Epithelial cell of alveolus of lung (primary cell): ENCODE measurements at places on chromosomes 1 and 21. TPM values are rescaled to one million over a fixed set of nuclear protein-coding genes. Genes with fewer than 3 reads are reported as not detected.

The ACTA1 gene
- 0.13 and 10.3 TPM in 2 replicates for total RNA-seq

The ATP1A4 gene
- total RNA-seq = not detected in 2 replicates

The RER1 gene
- total RNA-seq = 76.4 and 78.5 TPM in 2 replicates

The NKAIN1 gene
- total RNA-seq = 0.26 TPM in 1 of 2 replicates, not detected in the other

The CRNN gene
- total RNA-seq = not detected in 2 replicates

The CDK11B gene
- 9.6 and 14.5 TPM in 2 replicates for total RNA-seq

The AMY1A gene
- not detected in 2 replicates for total RNA-seq

The OR2T35 gene
- total RNA-seq = not detected in 2 replicates

The ADGRL4 gene
- 3.8 and 22.1 TPM in 2 replicates for total RNA-seq

The BARHL2 gene
- not detected in 2 replicates for total RNA-seq

The ZBTB8B gene
- not detected in 2 replicates for total RNA-seq

The AGMAT gene
- total RNA-seq = 0.16 and 1.7 TPM in 2 replicates

The CFAP74 gene
- total RNA-seq = not detected in 2 replicates

The UMODL1 gene
- total RNA-seq = not detected in 2 replicates

The C1QB gene
- total RNA-seq = not detected in 2 replicates

The CA6 gene
- not detected in 2 replicates for total RNA-seq

The RNU1-4 gene
- total RNA-seq = under 0.01 TPM in 2 replicates

The AIM2 gene
- total RNA-seq = 0.13 TPM in 1 of 2 replicates, not detected in the other

The PLA2G2D gene
- total RNA-seq = not detected in 2 replicates

The CPLANE2 gene
- 3.6 and 11.4 TPM in 2 replicates for total RNA-seq

The DCST1 gene
- not detected in 2 replicates for total RNA-seq

The RGS4 gene
- 14.4 and 30.9 TPM in 2 replicates for total RNA-seq

The VSIG8 gene
- not detected in 2 replicates for total RNA-seq

The HES3 gene
- total RNA-seq = not detected in 2 replicates

The LENEP gene
- not detected in 2 replicates for total RNA-seq

The UBE4B gene
- 31.0 and 35.4 TPM in 2 replicates for total RNA-seq

The STYXL2 gene
- total RNA-seq = 0.72 TPM in 1 of 2 replicates, not detected in the other

The TNNI3K gene
- total RNA-seq = not detected in 2 replicates

The GPR137B gene
- total RNA-seq = 7.3 and 14.2 TPM in 2 replicates

The NUDT17 gene
- total RNA-seq = 0.32 and 5.2 TPM in 2 replicates

The PAX7 gene
- total RNA-seq = not detected in 2 replicates

The FAM72A gene
- total RNA-seq = 6.7 and 6.9 TPM in 2 replicates

The CLCA4 gene
- total RNA-seq = not detected in 2 replicates

The RIIAD1 gene
- not detected in 2 replicates for total RNA-seq

The FCRL1 gene
- total RNA-seq = not detected in 2 replicates

The ZBTB8A gene
- 4.4 and 7.3 TPM in 2 replicates for total RNA-seq

The DNMT3L gene
- total RNA-seq = not detected in 2 replicates

The AADACL4 gene
- total RNA-seq = not detected in 2 replicates

The IVL gene
- total RNA-seq = not detected in 2 replicates

The ZNF593OS gene
- total RNA-seq = not detected in 2 replicates

The NDUFS5 gene
- total RNA-seq = 413 and 614 TPM in 2 replicates

The AGO1 gene
- total RNA-seq = 12.9 and 15.1 TPM in 2 replicates

The MANEAL gene
- not detected in 2 replicates for total RNA-seq

The LCE3C gene
- total RNA-seq = not detected in 2 replicates

The C1orf116 gene
- total RNA-seq = 0.40 and 2.3 TPM in 2 replicates

The AMPD1 gene
- total RNA-seq = not detected in 2 replicates

The S100A14 gene
- total RNA-seq = 1.4 and 3.4 TPM in 2 replicates

The NCMAP gene
- total RNA-seq = not detected in 2 replicates

The CR1 gene
- total RNA-seq = not detected in 2 replicates

The UTP25 gene
- total RNA-seq = 3.3 and 5.7 TPM in 2 replicates

The RNU1-1 gene
- total RNA-seq = under 0.01 TPM in 2 replicates

The CHIA gene
- not detected in 2 replicates for total RNA-seq
